ENCODE measurements at places on chromosomes 13 and 19. TPM values are rescaled to one million over a fixed set of nuclear protein-coding genes. Genes with fewer than 3 reads are reported as not detected.

CGB5 gene
- total RNA-seq: 2.1 TPM

PGLYRP2 gene
- not detected for total RNA-seq

KLK7 gene
- total RNA-seq: 0.89 TPM

ZNF460 gene
- total RNA-seq: 31.4 TPM

SLC1A5 gene
- 284 TPM for total RNA-seq

ZIC5 gene
- total RNA-seq: under 0.01 TPM

CEACAM4 gene
- total RNA-seq: not detected

POGLUT2 gene
- total RNA-seq: 78.8 TPM

CACNA1A gene
- 0.25 TPM for total RNA-seq

NOVA2 gene
- total RNA-seq: not detected

APOC4 gene
- not detected for total RNA-seq

KLK3 gene
- total RNA-seq: not detected

LILRB4 gene
- not detected for total RNA-seq

ZNF90 gene
- total RNA-seq: 1.0 TPM

KLK1 gene
- not detected for total RNA-seq

NXNL1 gene
- not detected for total RNA-seq

C1QTNF9 gene
- total RNA-seq: not detected

SBK2 gene
- total RNA-seq: 2.4 TPM

TMPRSS9 gene
- not detected for total RNA-seq

DACT3 gene
- 0.33 TPM for total RNA-seq

NLRP4 gene
- not detected for total RNA-seq

WDR88 gene
- not detected for total RNA-seq

SIGLEC9 gene
- total RNA-seq: not detected

CEACAM8 gene
- not detected for total RNA-seq

FFAR1 gene
- not detected for total RNA-seq

COMP gene
- 0.25 TPM for total RNA-seq

KCNK6 gene
- total RNA-seq: 8.5 TPM

DNAAF3 gene
- total RNA-seq: 6.7 TPM

C13orf42 gene
- not detected for total RNA-seq

ZNF723 gene
- not detected for total RNA-seq

KLHL1 gene
- not detected for total RNA-seq

RASIP1 gene
- total RNA-seq: 4.7 TPM

ZNF112 gene
- total RNA-seq: 2.3 TPM

HPN gene
- not detected for total RNA-seq

C19orf73 gene
- total RNA-seq: 6.0 TPM

SERPINE3 gene
- total RNA-seq: not detected

KIR2DL3 gene
- total RNA-seq: not detected

ZNF154 gene
- 0.98 TPM for total RNA-seq

TTYH1 gene
- not detected for total RNA-seq

ZNF529 gene
- 6.3 TPM for total RNA-seq

ITGBL1 gene
- total RNA-seq: 1.5 TPM

LGALS14 gene
- not detected for total RNA-seq

METTL21C gene
- total RNA-seq: not detected

NR1H2 gene
- 81.8 TPM for total RNA-seq

SRRM5 gene
- 0.16 TPM for total RNA-seq

ZNF442 gene
- total RNA-seq: 0.25 TPM

C13orf46 gene
- 0.13 TPM for total RNA-seq

POU2F2 gene
- 0.38 TPM for total RNA-seq

ZNF101 gene
- total RNA-seq: 1.9 TPM

ADM5 gene
- total RNA-seq: 0.49 TPM

PBX4 gene
- 1.8 TPM for total RNA-seq

GPR12 gene
- not detected for total RNA-seq

PEAK3 gene
- not detected for total RNA-seq
